ENCODE measurements at places on chromosomes 3 and 15. TPM values are rescaled to one million over a fixed set of nuclear protein-coding genes. Genes with fewer than 3 reads are reported as not detected.

- no peak overlapping the region for H3K27ac ChIP-seq
- no peaks in the 10 kb centered on the region for H3K36me3 ChIP-seq
- no peak for DNase-seq
Measured at GRCh38 chr15:81744364-81744763, 301.5 kb downstream of the MEX3B start.

GRCh38 chr3:122572940-122573412 is 4.5 kb upstream of the PARP15 start:
- H3K36me3 ChIP-seq: no peaks in the 10 kb centered on the region
- no peak for DNase-seq
- H3K27ac ChIP-seq: peak overlapping the region; percentile 36
- peaks cover 11% of the 10 kb centered on the region for H3K4me1 ChIP-seq
- H3K4me3 ChIP-seq: no peak overlapping the region

- H3K27ac ChIP-seq: peak overlapping the region; percentile 73
- H3K27me3 ChIP-seq: no peaks in the 10 kb centered on the region
- H3K36me3 ChIP-seq: peaks cover 26% of the 10 kb centered on the region
- no peak for DNase-seq
- H3K4me1 ChIP-seq: peaks cover 46% of the 10 kb centered on the region
Measured at GRCh38 chr3:172313671-172314070, 134.6 kb downstream of the GHSR start.

DNA sequence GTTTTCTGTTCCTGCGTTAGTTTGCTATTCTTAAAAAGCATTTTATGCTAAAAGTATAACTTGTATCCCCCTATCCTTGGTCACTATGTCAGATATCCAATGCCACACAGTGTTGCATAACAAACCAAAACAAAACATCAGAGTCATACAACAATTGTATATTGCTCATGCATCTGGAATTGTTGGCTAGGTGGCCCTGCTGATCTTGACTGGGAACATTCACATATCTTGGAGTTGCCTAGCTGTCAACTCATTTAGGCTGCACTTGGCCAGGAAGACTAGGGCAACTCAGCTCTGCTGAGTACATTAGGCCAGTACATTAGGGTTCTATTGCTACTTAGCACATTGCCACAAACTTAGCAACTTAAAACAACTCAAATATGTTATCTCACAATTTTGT is 706.5 kb upstream of the UBE2E2 start:
- no peaks in the 10 kb centered on the region for H3K36me3 ChIP-seq
- H3K4me1 ChIP-seq: no peaks in the 10 kb centered on the region
- H3K27me3 ChIP-seq: no peaks in the 10 kb centered on the region
- H3K27ac ChIP-seq: no peak overlapping the region
- no peak overlapping the region for H3K4me3 ChIP-seq
- DNase-seq: no peak

- H3K27ac ChIP-seq: no peak overlapping the region
- H3K27me3 ChIP-seq: no peaks in the 10 kb centered on the region
- peak overlapping the region; percentile 22 for H3K4me3 ChIP-seq
- H3K4me1 ChIP-seq: peaks cover 29% of the 10 kb centered on the region
- no peaks in the 10 kb centered on the region for H3K36me3 ChIP-seq
Measured at GRCh38 chr15:36882487-36883131, 217.7 kb downstream of the MEIS2 start.

TPRG1 gene
- total RNA-seq: 21.6 TPM

OCA2 gene
- total RNA-seq: 0.25 TPM

DNA sequence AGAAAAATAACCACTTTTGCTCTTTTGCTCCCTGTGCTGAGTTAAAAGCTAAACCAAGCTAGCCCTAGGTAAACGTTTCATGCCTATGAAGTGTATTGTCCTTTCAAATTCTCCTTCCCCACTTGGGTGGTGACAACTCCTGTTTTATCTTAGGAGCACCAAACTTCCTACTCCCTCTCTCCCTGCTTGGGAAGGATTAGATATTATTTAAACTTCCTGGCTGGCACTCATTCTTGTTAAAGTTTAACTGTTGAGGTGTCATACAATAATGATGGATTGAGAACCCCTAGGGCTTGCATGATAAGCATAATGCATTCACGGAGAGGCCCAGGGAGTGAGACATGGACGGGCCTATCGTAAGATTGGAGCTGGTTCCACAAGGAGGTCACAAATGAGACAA is 29.5 kb downstream of the B4GALT4 start:
- H3K4me3 ChIP-seq: no peak overlapping the region
- H3K4me1 ChIP-seq: no peaks in the 10 kb centered on the region
- DNase-seq: no peak

FAM81A gene
- total RNA-seq: 0.49 TPM

MUC4 gene
- total RNA-seq: 36.1 TPM

- H3K27me3 ChIP-seq: no peaks in the 10 kb centered on the region
- no peak overlapping the region for H3K4me3 ChIP-seq
- no peak for DNase-seq
- H3K4me1 ChIP-seq: peaks cover 5% of the 10 kb centered on the region
Measured at GRCh38 chr15:57312006-57312317, 64.3 kb upstream of the CGNL1 start.

GRCh38 chr3:71063773-71064290 is 519.7 kb downstream of the FOXP1 start:
- H3K27ac ChIP-seq: peak overlapping the region; percentile 99
- peak overlapping the region; percentile 79 for H3K4me3 ChIP-seq
- H3K36me3 ChIP-seq: no peaks in the 10 kb centered on the region

- H3K4me3 ChIP-seq: no peak overlapping the region
- DNase-seq: no peak
- H3K27me3 ChIP-seq: no peaks in the 10 kb centered on the region
- no peak overlapping the region for H3K27ac ChIP-seq
- H3K4me1 ChIP-seq: no peaks in the 10 kb centered on the region
- no peaks in the 10 kb centered on the region for H3K36me3 ChIP-seq
Measured at GRCh38 chr3:151296226-151296625, 17.9 kb upstream of the P2RY14 start.

DNA sequence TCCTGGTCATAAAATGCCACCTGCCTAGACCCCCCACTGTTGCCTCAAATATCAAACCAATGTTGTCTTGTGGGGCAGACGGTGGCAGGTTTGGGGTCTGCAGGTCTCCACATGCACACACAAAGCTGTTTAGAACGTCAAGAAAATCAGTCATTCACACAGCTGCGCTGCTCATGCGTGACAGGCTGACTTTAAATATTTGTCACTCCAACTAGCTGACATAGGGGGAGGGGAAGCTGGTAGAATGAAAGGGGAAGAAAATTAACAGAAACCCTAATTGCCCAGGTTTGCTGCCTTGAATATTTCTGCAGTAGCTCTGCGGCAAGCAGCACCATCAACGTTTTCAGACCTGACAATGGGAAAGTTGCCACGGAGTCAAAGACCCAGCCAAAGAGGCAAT is 201.8 kb downstream of the ABHD5 start:
- H3K36me3 ChIP-seq: no peaks in the 10 kb centered on the region
- peaks cover 14% of the 10 kb centered on the region for H3K4me1 ChIP-seq
- no peaks in the 10 kb centered on the region for H3K27me3 ChIP-seq
- no peak overlapping the region for H3K4me3 ChIP-seq
- peak; percentile 40 for DNase-seq

Measured in vagina (tissue), 2 donors.